ENCODE measurements at places on chromosomes 11 and 22.

DNA sequence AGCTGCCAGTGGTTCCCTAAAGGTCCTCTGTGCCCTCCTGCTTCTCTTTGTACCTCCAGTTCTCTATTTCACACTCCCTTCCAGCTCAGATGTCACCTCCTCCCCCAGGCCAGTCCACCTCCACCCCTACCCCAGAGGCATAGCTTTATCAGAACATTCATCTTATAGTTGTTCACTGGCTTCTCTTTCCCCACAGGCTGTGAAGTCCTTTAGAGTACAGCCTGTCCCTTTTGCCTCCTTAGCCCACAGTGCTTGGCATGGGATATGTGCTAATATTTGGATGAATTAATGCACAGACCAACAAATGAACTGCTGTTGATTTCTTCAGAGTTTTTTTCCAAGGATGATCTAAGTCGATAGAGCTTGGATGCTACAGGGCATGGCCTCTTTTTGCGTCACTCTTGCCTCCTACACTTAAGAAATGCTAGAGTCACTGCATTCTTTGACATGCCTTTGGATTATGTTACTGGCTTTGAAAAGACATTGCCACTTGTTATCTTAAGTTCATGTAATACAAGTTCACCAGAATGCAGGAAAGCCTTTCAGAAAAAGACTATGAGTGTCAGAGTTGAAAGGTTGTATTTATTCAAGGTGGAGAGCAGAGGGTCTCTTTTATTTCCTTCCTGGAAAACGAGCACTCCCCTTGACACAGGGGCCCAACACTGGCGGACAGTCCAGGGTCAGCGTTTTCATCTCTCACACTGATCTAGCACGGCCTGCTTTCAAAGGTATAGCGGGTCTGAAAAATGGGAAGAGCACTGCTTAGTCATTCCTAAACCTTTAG lies 75.7 kb downstream of the PISD start:
- DNase-seq = no peak

DNA sequence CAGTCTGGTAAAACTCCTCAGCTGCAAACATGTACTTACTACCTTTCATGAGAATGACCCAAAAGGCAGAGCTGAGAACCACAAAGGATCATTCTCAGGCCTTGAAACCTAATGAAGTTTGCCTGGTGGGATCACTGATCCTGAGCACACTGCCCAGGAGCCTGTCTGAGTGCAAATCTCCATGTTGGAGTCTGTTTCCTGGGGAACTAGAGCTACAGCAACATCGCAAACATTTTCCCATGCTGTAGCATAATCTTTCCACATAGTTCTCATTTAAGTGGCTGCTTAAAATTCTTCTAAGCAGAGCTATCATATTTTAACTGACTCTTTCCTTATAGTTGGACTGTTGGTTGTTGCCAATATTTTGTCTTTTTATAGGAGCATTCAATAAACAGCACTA lies 58.5 kb downstream of the GUCY1A2 start:
- no peak for DNase-seq

DNA sequence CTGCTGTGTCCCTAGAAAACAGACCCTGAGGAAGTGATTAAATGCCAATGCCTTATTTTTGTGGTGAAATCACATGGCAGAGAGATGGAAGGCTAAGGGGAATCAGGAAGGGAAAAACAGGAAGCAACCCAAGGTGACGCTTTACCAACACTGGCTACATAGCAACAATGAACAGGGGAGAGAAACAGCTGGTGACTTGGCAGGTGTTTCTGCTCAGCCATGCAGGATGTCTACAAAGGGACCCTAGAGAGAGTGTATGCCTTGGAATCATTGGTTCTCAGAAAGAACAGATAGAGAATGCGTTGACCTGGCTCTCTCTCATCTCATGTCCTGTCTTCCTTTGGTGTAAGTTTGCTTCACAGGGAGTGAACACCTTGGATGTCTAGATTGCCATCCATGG lies 911.9 kb downstream of the OPCML start:
- no peak for DNase-seq

DNA sequence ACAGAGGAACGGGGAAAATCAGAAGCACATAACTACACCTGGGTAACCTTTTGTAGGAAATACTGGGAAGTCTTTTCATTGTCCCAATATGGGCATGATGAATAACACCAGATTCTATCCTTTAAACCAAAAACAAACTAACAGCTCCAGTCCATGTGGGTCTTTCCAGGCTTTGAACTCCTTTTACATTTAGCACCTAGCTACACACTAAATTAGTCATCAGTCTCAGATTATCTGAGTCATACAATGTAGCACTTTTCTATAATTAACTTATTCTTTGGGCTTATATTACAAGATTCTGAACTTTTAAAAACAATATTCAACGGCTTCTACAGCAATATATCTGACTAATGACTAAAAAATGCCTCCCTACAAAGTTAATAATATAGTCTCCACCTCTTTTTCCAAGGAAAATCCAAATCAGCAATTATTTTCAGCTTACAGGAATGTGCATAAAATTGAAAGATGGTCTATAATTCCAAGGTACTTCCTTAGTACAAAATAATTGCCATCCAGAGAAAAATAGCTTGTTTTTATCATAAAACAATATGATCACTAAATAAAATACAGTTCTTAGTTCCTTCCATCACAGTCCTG lies 26.3 kb downstream of the STK33 start:
- no peak for DNase-seq

GRCh38 chr11:17423533-17424310 lies 35.3 kb upstream of the KCNJ11 start:
- DNase-seq = no peak

- no peak for DNase-seq
Measured at GRCh38 chr11:119422809-119423508, at the start of gene THY1. TSS of gene THY1 (minus strand) at chr11:119423172. CDS start at chr11:119420905, 2,267 bp downstream.

DNA sequence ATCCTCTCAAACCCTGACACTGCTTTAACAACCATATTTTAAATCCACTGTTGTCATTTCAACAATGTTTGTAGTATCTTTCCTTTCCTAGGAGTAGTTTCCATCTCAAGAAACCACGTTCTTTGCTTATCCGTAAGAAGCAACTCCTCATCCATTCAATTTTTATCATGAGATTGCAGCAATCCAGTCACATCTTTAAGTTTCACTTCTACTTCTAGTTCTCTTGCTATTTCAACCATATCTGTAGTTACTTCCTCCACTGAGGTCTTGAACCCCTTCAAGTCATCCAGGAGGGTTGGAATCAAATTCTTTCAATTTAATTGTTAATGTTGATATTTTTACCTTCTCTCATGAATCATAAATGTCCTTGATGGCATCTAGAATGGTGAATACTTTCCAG lies 22.4 kb downstream of the CCDC82 start:
- DNase-seq = no peak

DNA sequence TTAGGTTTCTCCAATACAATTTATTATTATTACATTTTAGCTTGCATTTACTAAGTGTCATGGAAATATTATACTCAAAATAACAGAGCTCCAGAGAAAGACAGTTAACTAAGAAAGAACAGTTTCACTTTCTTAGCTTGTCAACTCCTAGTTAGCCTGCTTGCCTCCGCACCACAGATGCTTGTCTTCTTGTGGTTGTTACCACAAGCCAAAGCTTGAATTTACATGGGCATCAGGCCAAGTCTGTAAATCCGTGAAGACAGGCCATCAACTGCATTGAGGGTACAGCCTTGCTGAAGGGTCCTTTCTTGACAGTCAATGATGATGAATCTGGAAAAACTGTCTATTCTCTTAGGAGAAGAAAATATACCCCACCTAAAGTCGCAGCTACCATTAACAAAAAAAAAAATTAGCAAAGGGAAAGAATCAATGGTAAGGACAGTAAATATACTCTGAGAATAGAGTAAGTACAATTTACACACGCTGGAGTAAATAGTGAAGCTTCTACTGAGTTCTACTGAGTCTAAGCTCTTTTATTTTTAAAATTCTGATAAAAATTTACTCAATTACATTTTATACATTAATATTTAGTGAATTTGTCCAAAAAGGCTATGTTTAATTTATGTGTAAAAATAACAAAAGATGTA lies 15.6 kb upstream of the DENND5A start:
- DNase-seq = no peak

DNA sequence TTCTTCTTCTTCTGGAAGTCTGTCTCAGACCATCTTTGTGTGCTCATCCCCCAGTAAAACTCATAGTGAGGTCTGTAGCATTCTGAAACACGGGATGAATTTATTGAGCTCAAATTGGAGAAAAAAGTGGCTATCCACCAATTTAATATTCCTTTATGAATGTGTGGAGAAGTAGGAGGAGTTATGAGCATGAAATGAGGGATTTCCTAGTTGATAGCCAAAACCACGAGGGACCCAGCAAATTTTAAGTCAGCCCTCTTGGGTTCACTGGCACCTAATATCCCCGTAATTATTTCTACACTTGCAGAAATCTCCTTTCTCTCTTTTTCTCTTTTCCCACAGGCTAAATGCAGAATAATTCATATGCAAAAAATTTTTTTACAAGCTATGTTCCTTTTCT lies at the start of gene OR52A1:
Gene OR52A1, minus strand, starts transcription at position 101 of the 400 bp plus-strand sequence. CDS start 2,388 bp downstream, outside the sequence.
- DNase-seq = no peak

DNA sequence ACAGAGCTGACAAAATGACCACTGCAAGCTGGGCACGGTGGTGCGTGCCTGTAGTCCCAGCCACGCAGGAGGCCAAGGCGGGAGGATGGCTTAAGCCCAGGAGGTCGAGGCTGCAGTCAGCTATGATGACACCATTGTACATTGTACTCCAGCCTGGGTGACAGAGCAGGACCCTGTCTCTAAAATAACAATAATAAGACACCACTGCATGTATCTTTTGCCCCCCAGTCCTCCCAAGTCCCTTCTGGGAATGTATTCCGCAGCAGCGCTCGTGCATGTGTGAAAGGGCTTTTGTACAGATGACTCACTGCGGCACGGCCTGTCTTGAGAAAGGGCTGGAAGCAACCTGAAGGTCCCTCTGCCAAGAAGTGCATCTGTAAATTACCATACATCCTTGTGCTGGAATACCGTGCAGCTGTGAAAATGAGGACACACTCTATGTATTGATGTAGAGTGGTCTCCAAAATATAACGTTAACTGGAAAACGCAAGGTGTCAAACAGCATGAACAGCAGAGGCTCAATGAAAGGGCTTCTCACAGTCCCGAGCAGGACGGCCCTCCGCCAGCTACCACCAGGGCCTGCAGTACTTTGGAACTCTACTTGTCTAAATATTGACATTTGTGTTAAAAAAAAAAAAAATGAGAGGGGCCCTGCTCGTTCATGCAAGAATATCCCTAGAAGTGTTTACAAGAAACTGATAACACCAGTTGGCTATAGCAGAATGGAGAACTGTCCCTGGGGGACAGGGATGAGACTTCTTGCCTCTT lies 9.0 kb upstream of the CDC42EP2 start:
- no peak for DNase-seq

All from stimulated activated CD8-positive, alpha-beta memory T cell treated with anti-CD3 and anti-CD28 coated beads, Interleukin-2, amount 100 ng/mL, for 1 hour (primary cell).